HT1080 (cell line): ENCODE measurements at places on chromosomes 5 and 9.

DNA sequence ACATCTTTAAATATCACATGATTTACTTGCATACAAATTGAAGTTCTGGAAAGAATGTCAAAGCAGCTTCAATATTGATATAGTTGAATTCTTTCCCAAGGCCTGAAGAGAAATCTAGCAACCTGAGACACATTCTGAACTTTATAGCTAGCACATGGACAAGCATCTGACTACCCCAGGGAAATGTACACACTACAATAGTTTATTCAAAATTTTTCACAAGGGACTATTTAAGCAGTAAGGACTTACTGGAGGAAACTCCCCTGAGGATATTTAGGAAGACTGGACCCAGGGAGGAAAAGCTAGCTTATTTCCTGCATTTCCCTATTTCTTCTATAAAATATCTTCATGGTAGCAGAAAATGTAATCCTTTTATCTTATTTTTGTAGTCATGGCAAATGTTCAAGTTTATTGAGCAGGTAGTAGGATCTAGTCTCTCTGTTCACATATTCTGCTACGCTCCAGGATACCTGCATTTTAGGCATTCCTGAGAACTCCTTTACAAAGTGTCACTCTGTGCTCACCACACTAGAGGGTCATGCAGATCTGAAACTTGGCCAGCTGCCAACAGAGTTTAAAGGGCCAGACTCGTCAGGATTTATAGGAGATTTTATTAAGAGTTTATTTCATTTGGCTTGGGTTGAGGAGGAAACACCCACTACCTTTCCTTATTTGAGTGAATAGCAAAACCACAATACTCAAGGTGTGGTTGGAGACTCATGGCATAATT is 348.4 kb upstream of the FTMT start:
- DNase-seq = peak; percentile 6

- DNase-seq = no peak
These were observed 81.9 kb upstream of the RPS23 start for GRCh38 chr5:82360022-82360421.

GRCh38 chr5:8934455-8934854 is 611.4 kb downstream of the SEMA5A start:
- no peak for DNase-seq

DNA sequence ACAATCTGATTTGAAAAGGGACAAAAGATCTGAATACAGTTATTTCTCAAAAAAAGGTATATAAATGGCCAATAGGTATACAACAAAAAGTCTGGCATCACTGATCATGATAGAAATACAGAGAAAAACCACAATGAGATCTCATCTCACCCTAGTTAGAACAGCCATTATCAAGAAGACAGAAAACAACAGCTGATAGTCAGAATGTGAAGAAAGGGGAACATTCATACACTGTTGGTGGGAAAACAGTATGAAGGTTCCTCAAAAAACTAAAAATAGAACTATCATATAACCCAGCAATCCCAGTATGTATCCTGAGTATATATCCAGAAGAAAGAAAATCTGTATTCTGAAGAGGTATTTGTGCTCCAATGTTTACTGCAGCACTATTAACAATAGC is 75.7 kb upstream of the OR2K2 start:
- no peak for DNase-seq

DNA sequence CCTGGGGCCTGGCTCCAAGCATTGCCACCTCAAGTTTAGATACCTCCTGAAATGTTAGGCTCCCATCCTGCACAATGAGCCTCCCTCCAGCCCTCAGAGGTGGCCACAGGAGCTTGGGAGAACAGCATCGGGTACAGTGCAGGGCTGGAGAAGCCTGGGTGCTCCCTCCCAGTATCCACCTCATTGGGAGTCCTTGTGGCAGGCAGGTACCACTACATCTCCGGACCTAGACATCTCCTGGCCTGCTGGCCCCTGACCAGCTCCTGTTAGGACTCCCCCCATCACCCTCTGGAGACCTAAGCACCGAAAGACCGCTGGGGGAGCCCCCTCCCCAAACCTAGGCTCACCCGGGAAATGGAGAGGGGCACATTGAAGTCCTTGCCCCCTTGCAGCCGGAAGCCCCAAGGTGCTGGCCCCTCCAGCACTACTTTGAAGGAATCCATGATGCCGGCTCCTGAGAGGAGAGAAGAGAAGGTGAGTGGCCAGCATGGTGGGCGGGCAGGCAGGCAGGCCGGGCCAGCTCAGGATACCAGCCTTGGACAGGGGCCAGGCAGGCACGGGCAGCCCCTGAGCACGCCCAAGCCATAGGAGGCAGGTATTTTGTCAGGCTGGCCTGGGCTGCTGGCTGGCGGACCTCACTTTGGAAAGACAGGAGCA is 1.2 kb downstream of the PDLIM7 start:
- peak; percentile 63 for DNase-seq

DNA sequence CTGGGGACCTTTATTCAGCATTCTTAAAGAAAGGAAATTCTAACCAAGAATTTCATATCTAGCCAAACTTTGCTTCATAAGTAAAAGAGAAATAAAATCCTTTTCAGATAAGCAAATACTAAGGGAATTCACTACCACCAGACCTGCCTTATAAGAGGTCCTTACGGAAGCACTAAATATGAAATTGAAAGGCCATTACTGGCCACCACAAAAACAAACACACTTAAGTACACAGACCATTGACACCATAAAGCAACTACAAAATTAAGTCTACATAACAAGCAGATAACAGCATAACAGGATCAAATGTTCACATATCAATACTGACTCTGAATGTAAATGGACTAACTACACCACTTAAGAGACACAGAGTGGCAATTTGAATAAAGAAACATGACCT is 361.4 kb upstream of the POU5F2 start:
- DNase-seq = no peak

- no peak for DNase-seq
These were observed 135.1 kb upstream of the RFX3 start for GRCh38 chr9:3660936-3661335.

- peak; percentile 81 for DNase-seq
These were observed 144.5 kb downstream of the GAPVD1 start for GRCh38 chr9:125405938-125406809.

- no peak for DNase-seq
These were observed 1638.3 kb downstream of the MAT2B start for GRCh38 chr5:165143741-165144140.

DNA sequence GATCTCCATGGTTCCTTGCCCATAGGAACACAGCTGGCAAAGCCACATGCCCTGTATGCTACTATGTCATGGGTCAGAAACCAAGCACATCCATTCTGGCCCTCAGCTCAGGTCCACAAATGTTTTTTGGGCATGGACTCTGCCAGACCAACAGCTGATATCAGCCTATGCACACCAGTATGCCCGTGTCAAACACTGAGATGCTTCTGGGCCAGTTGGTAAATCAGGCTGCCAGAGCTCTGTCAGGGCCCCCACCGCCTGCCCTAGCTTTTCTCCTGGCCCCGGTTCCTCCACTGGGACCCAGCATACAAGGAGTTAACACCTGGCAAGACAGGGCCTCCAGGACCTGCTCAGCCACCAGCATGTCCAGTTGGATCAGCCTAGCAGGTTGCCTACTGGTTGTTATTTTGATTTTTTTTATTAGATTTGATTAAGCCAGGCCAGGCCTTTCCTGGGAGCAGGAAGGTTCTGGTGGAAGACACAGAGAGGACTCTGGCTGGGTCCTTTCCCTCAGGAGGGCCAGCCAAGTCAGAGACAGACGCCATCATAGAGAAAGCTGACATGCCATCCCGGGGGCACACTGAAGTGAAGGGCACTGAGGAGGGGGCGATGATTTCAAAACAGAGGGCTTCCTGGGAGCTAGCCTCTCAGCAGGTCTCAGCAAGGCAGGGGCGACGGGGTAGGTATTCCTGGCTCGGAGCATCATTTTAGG is 65.8 kb downstream of the TSTD2 start:
- no peak for DNase-seq

DNA sequence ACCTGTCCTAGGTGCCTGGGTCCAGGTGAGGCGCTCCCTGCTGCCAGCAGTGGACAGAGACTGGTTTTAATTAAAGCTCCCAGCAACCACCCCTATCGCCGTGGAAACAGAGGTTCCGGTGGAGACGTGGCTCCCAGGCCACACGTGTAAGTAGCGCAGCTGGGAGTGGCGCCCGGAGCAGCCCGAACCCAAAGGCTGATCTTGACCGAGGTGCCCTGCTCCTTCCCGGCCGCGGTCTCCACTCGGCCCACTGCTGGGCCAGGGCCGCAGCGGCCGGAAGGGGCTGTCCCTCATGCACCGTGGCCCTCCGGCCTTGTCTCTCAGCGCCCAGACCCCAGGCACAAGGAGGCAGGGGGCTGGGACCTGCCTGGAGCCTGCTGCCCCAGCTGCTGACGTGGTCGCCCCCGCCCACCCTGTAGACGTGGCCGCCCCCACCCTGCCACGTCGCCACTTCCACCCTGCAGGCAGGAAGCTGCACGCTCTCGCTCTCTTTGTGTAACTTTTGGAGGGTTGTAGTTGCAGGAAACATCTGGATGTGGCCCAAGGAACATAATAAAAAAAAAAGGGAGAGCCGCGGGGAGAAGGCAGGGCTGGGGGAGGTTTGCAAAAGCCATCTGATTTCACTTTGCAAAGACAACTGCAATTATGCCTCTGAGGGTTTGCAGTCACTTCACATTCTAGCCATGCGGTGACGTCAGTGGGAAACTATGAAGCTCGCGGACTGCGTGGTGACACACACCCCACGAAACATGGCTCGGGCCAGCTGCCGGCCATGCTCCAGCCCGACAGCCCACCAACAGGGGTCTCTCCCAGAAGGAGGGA is 129.9 kb downstream of the RXRA start:
- DNase-seq = peak; percentile 86

DNA sequence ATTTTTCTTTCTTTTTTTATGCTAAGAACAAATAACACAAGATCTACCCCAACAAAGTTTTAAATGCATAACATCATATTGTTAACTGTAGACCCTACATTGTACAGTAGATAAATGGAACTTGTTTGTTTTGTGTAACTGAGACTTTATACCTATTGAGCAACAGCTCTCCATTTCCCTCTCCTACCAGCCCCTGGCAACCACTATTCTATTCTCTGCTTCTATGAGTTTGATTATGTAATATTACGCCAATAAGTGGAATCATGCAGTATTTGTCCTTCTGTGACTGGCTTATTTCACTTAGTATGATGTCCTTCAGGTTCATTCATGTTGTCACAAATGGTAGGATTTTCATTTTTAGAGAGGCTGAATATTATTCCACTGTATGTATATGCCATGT is 308.2 kb upstream of the PRR16 start:
- no peak for DNase-seq
